ENCODE measurements at places on chromosomes 7 and 10.

DNA sequence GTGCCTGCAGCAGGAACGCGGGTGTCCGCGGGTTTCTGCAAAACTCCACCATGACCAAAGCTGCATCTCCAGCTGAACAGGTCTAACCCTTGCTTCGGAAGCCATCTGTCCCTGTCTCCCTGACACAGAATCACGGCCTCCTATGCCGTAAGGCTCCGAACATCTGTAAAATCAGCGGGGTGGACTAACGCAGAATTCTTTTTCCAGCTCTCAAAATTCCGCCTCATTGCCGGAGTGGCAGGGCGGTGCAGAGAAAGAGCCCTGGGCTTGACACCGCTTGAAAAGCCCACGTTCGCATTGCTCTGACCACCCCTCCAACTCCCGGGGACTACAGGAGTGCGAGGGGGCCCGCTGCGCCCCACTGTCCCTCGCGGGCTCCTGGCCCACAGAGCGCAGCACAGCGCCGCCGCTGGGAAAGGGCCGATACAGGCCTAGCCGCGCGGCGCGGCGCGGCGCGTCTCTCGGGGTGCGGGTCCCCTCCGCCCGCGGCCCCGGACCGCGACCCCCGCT, 409 bp downstream of the DNMBP start:
- no peak for DNase-seq

- no peak for DNase-seq
Observed at GRCh38 chr10:11789956-11790355, 33.2 kb upstream of the PROSER2 start.

DNA sequence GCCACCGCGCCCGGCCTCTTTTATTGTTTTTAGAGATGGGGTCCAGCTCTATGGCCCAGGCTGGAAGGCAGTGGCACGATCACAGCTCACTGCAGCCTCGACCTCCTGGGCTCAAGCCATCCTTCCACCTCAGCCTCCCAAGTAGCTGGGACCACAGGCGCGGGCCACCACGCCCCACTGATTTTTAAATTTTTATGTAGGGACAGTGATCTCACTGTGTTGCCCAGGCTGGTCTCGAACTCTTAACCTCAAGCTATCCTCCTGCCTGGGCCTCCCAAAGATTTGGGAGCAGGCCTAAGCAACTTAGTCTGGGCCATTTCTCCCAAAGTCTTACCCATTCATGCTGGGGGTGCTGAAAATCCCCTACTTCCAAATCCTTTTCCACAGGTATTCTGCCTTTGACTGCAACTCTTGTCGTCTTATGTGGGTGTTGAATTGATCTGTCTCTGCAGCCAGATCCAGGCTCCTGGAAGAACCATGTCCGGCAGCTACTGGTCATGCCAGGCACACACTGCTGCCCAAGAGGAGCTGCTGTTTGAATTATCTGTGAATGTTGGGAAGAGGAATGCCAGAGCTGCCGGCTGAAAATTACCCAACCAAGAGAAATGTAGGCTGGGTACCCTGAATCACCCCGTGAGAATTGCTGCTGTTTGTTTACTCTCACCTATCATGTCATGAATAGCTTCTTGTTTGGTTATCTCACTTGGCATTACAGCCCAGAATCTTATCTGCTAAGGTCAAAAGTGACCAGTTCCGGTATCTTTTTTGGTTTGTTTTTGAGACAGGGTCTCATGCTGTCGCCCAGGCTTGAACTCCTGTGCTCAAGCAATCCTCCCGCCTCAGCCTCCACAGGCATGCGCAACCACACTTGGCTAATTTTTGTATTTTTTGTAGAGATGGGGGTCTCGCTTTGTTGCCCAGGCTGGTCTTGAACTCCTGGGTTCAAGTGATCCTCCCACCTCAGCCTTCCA, 1.1 kb downstream of the ZDHHC4 start:
- DNase-seq: no peak

DNA sequence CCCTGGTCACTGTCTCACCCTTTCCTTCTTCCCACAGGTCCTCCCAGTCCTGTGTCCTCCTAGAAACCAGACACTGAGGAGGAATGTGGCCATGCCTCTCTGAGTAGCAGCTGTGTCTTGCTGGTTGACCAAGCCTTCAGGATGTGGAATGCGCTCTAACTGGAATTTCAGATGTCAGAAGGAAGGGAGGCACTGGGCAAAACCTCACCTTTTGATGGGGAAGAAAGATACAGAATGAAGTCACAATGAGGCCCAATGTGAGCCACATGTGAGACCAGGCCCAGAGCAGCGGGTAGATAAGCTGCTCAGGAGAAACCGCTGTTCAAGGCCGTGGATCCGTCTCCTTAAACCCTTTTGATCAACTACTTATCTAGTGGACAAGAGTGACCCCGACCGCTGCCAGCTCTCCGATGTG, 54.8 kb upstream of the ECHDC3 start:
- DNase-seq: no peak

GRCh38 chr10:10270126-10271050, 747.3 kb upstream of the CELF2 start:
- DNase-seq: no peak

GRCh38 chr7:50349963-50350944, 45.7 kb downstream of the IKZF1 start:
- DNase-seq: peak; percentile 74

GRCh38 chr7:128454808-128455542, 703 bp upstream of the HILPDA start:
- DNase-seq: no peak

DNA sequence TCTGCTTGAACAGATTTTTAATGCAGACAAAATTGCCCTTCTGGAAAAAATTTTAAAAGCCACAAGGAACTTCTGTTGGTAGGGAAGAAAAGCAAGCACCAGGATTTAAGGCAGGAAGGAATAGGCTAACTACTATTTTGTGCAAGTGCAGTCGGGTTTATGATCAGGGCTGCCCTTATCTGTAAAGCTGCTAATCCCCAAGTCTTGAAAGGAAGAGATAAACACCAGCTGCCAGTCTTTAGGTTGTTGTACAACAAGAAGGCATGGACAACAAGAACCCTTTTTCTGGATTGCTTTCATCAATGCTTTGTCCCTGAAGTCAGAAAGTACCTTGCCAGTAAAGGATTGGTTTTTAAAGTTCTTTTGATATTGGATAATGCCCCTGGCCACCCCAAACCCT, 40.7 kb downstream of the RALA start:
- DNase-seq: no peak

DNA sequence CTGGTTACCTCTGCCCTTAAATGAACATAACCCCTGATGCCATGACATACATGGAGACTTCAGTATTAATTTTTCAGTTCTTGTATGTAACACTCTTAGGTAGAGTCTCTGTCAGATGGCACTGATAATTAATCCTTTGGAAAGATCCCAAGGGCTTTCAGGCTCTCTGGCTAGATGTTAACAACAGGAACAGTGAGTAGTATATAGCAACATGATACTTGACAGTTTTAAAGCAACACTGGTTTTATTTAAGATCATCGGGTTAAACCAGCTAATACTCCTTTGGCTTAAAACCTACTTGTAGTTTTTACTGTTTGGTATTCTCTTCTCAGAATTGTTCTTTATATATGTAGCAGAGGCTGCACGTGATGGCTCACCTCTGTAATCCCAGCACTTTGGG, 27.3 kb downstream of the AHCYL2 start:
- DNase-seq: no peak

DNA sequence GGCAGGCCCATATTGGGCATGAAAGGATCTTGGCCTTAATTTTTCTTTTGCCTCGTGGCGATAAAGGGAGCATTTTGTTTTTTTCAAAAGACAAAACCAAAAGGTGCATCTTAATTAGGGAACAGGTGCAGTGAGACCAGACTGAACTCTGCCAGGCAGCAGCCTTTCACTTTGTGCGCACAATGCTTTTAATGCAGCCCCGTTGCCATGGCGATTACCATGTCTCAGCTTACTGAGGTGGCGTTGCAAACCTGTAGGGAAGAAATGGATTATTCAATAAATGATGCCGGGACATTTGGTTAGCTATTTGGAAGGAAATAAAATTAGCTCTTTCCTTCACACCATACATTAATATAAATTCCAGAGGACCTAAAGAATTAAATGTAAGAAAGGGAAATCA, 61.9 kb downstream of the MYL10 start:
- no peak for DNase-seq

DNA sequence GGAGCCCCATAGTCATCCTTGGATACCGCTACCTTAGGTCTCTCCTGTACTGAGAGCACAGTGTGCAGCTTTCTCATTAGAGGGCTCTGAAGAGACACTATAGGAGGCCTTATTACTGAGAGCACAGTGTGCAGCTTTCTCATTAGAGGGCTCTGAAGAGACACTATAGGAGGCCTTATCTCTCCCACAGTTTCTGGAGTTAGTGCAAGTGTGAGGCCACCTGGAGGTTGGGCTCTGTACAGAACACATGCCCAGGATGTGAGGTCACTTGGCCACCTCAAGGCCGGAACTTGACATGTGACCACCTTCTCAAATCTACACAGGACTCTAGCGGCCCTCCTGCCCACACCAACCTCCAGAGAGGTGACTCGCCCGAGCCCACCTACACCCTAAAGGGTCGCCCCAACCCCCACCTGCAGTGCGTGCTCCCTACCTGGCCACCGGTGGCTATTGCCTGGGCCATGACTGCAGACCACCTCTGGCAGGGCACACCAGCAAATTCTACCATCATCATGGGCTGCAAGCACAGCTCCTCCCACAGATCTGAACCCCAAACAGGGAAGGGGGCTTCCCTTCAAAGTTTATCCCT, 24.6 kb downstream of the FRMPD2 start:
- no peak for DNase-seq

DNA sequence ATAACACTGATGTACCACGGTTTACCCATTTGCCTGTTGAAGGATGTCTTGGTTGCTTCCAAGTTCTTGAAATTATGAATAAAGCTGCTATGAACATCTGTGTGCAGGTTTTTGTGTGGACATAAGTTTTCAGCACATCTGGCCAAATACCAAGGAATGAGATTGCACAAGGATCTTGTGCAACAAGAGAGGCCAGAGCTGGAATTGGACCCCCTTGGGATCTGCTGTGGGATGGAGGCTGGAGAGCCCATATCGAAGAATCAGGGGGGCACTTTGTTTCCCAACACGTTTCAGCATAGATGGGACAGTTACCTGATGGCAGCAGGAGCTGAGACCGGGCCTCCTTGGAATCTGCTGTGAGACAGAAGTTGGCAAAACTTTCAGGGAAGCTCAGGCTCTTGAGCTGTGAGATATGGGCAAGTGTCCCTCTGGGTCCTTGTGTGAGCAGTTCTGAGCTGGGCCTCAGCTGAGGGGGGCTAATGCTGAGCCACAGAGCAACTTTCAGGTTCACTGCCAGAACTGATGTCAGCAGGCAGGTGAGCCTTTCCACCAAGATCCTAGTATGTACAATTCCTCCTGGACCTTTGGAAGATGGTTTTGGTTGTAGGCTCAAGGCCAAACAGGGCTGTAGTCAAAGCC, 115.2 kb upstream of the RAB18 start:
- DNase-seq: no peak

DNA sequence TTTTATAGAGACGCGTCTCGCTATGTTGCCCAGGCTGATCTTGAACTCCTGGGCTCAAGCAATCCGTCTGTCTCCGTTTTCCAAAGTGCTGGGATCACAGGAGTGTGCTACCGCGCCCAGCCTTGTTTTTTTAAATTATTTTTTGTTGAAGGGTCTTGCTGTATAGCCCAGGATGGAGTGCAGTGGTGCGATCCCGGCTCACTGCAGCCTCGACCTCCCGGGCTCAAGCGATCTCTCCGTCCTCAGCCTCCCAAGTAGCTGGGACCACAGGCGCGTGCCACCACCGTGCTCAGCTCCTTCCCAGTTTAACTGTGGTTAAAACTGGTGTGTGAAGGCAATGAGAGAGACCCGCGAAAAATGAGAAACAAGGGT, 11.0 kb upstream of the HNRNPF start:
- DNase-seq: no peak

DNA sequence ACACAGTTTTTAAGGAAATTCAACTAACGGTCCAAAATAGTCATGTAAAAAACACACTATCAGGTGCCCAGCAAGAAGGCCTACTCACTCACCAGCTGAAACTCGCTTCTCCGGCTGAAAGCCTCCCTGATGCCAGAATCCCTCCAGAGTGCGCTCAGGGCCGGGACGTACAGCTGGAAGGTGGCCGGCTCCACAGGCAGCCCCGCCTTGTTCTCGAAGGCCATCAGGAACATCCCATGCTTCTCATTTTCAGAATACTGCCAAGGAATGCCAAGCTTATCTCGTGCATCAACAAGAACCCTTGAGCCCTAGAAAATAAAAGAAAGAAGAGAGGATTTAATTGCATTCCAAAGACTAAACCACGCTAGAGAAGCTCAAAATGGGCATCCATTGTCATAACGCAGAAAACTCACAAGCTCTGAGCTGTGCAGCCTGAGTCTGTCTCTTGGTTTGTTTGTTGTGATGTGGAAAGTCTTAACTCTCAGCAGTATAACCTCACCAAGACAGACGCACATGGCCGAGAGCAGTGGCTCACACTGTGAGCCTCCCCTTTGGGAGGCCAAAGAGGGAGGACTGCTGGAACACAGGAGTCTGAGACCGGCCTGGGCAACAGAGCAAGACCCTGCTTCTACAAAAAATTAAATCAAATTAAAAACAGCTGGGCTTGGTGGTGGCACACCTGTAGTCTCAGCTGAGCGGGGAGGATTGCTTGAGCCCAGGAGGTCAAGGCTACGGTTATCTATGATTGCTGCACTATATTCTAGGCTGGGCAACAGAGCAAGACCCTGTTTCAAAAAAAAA, 49.1 kb downstream of the GNA12 start:
- DNase-seq: no peak

- DNase-seq: no peak
Observed at GRCh38 chr7:72538856-72539255, 126.7 kb upstream of the CALN1 start.

GRCh38 chr10:60808036-60808435, 29.8 kb downstream of the CDK1 start:
- no peak for DNase-seq

GRCh38 chr7:151058781-151059366, 515 bp upstream of the SLC4A2 start:
- no peak for DNase-seq

Data from GM12864 (cell line).